Forelimb muscle (tissue), 1 donor: ENCODE measurements at places on chromosomes 16 and 17.

DNA sequence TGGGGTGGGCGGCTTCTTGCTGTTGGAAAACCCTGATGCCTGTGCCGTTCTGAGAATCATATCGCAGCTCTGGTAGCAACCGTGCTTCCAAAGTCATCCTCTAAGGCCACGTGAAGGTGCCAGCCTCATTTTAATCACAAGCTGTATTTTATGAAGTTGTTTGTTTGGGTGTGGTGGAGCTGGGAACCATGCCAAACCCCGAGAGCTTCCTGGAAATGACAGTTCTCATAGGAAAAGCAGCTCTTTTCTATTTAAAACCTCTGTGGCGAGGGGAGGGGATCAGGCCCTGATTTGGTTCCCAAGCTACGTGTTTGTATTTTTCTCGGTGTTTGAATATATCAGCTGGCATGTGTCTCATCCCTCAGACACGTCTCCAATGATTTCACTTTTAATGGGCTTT, 21.7 kb downstream of the KNOP1 start:
- DNase-seq = no peak

DNA sequence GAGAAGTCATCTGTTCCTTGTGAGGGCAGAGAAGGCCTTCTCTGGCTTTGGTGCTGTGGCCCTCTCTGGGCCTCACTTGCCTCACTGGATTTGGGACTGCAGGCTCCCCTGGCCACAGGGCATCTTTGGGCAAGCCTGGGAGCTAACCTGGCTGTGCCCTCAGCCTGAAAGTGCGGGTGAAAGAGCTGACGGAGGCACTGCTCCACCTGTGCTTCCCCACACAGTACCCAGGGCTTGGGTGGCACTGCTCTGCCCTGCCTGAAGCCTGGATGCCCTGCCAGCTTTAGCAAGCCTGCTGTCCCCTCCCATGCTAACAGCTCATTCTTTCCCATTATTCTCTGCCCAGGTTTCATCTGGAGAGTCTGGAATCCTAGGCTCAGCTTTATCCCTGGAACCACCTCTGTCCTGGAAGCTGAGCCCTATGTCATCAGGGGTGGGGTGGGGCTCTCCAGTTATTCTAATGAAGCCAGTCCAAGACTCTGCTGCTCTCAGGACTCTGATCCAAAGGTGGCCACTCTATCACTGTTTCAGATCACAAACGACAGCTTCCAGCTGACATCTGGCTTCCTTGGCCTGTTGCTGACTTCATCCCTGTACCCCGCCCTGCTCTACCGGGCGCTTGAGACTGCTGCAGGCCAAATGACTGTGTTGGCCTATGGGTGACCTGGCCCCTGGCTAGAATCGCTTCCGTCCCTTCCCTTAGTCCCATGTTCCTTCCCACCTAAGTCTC, 29.3 kb downstream of the HIC1 start:
- DNase-seq = no peak

DNA sequence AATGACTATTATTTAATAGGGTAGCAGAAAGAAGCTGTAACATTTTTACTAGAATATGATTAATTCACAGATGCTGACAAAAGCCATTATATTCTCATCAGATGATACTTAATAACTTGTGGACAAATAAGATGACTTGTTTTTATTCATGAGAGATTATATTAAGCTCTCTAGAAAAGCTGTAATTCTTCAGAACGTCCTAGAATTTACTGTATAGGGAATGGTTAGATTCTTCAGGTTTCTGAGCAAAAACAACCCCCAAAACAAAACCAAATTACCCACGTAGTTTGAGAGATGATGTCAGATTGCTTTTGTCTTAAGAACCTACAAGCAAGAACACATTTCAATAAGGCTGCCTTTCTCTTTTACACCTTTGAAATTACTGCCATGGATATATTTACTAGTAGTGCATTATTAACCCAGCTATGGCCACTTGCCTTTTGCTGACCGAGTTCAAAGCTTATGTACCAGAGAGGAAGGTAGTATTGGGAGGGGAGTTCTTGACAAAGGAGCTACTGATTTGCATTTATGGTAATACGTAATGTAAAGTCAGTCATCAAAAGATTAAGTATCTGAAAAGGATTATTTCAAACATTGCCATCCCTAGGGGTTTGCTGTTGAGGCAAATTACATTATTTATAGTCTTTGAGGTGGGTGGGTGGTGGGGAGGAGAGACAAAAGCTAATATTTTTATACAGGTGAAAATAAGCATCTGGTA, 51.7 kb downstream of the NLK start:
- no peak for DNase-seq

DNA sequence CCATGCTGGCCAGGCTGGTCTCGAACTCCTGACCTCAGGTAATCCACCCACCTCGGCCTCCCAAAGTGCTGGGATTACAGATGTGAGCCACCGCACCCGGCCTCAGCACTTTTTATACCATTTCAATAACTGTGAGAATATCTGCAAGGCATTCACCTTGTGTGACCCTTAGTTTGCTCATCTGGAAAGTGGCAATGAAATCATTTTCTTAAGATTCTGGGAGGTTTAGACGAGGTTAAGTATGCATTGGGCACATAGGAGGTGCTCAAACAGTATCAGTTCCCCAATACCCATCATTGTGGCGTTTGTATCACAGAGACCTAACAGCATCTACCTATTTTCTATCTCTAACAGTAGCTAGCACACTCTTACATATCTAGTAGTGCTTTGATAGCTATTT, 481.9 kb upstream of the ERCC4 start:
- no peak for DNase-seq

- DNase-seq = no peak
Measured at GRCh38 chr17:71339206-71339605, 781.6 kb upstream of the SOX9 start.
